H4 (cell line): ENCODE measurements at places on chromosomes 2 and 18. TPM values are rescaled to one million over a fixed set of nuclear protein-coding genes. Genes with fewer than 3 reads are reported as not detected.

The ANKRD62 gene
- not detected in 2 replicates for total RNA-seq

The KCMF1 gene
- total RNA-seq = 61.6 and 90.1 TPM in 2 replicates

The KRCC1 gene
- total RNA-seq = 28.3 and 35.3 TPM in 2 replicates

The ASXL3 gene
- total RNA-seq = 0.41 and 1.3 TPM in 2 replicates

The VIT gene
- 2.4 and 3.6 TPM in 2 replicates for total RNA-seq

The PMAIP1 gene
- 52.4 and 64.3 TPM in 2 replicates for total RNA-seq

The SLC14A1 gene
- 257 and 276 TPM in 2 replicates for total RNA-seq

The LIMS4 gene
- not detected in 2 replicates for total RNA-seq

The POTEE gene
- total RNA-seq = 0.31 and 1.6 TPM in 2 replicates

The TANC1 gene
- total RNA-seq = 14.6 and 16.6 TPM in 2 replicates

The INHBB gene
- total RNA-seq = 0.31 and 0.66 TPM in 2 replicates

The HOXD13 gene
- 3.1 and 4.8 TPM in 2 replicates for total RNA-seq

The FIGN gene
- 2.4 and 2.7 TPM in 2 replicates for total RNA-seq

The USP34 gene
- total RNA-seq = 33.1 and 46.9 TPM in 2 replicates

The EPAS1 gene
- 30.5 and 31.6 TPM in 2 replicates for total RNA-seq

The OBSL1 gene
- 51.9 and 67.4 TPM in 2 replicates for total RNA-seq

The IL37 gene
- not detected in 2 replicates for total RNA-seq

The QPCT gene
- 0.90 TPM in 1 of 2 replicates, not detected in the other for total RNA-seq

The METTL4 gene
- total RNA-seq = 6.9 and 9.7 TPM in 2 replicates

The TAF4B gene
- 3.0 and 4.0 TPM in 2 replicates for total RNA-seq

The MRPL44 gene
- total RNA-seq = 39.9 and 53.0 TPM in 2 replicates

The GYPC gene
- total RNA-seq = 72.3 and 84.6 TPM in 2 replicates

The SIX3 gene
- not detected in 2 replicates for total RNA-seq

The SNTG2 gene
- total RNA-seq = not detected in 2 replicates

The UPP2 gene
- not detected in 2 replicates for total RNA-seq

The SAG gene
- not detected in 2 replicates for total RNA-seq

The KANSL1L gene
- 2.3 and 5.4 TPM in 2 replicates for total RNA-seq

The OSR1 gene
- total RNA-seq = 1.3 TPM in 2 replicates

The DHRS9 gene
- 0.12 and 0.45 TPM in 2 replicates for total RNA-seq

The ABCG8 gene
- total RNA-seq = not detected in 2 replicates

The MAP3K19 gene
- total RNA-seq = not detected in 2 replicates

The FAM124B gene
- 0.06 TPM in 1 of 2 replicates, not detected in the other for total RNA-seq
